ENCODE measurements at places on chromosomes 6 and 20.

DNA sequence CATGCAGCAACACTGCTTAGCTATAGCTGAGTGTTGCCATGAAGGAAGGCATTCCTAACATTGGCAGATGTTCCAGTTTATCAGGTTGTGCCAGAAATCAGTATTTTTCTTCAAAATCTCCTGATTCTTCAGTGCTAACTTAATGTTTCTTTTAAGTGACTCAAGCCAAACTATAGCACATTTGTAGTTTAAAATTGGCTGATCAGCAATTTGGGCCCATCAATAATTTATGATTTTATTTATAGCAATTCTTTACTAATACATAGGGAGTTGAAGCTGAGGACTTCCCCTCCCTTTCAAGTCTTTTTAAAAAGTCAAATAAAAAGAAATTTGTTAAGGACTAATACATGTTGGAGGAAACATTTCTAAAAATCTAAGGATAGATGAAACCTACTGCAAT, 383.8 kb upstream of the KHDRBS2 start:
- DNase-seq = no peak

DNA sequence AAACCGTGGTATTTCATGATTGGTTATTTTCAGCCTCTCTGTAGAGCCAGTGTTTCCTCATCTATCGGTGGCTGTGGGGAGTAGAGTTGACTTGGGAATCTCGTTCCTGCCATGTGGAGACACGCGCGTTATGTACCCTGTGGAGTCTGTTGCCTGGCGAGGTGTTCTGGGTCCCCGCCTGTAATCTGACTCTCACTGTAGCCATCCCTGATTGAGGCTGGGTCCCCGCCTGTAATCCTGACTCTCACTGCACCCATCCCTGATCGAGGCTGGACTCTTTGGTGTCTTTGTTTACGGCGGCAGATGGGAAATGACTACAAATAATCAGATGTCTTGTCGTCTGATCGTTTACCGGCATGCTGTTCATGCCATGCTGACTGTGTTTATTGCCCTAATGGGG, 153.9 kb downstream of the DTNBP1 start:
- no peak for DNase-seq

GRCh38 chr20:55667955-55668354, 337.4 kb downstream of the CBLN4 start:
- peak; percentile 1 for DNase-seq

GRCh38 chr6:16486661-16487060, 248.3 kb downstream of the GMPR start:
- no peak for DNase-seq

- DNase-seq = peak; percentile 76
Observed at GRCh38 chr6:167493976-167494697, 169.3 kb downstream of the TTLL2 start.

DNA sequence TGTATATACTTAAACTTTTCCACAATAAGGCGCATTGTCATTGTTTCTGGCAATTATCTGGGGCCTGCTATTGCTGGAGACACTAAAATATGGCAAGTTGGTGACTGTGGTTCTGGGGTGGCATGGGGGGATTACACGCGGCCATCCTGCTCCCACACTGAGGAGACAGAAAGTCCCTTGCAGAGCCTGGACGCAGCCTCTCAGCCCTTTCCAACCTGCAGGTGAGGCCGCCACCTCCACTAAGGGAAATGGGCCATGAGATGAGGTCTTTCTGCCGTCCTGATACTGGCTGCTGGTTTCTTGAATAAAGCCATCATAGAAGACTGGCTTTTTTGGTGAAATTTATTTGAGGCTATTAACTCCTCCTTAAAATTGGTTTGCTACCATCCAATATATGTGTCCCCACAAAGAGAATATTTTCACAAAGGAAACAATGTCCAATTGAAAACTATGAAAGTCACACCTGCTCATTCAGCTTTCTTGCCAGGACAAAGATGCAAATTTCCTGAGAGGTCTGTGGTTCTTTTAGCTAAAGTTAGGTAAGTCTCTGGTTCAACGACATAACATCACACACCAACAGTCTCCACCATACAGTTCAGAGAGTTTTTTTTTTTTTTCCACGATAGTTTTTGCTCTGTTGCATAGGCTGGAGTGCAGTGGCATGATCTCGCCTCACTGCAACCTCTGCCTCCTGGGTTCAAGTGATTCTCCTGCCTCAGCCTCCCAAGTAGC, 13.0 kb downstream of the TXNDC5 start:
- DNase-seq = no peak

DNA sequence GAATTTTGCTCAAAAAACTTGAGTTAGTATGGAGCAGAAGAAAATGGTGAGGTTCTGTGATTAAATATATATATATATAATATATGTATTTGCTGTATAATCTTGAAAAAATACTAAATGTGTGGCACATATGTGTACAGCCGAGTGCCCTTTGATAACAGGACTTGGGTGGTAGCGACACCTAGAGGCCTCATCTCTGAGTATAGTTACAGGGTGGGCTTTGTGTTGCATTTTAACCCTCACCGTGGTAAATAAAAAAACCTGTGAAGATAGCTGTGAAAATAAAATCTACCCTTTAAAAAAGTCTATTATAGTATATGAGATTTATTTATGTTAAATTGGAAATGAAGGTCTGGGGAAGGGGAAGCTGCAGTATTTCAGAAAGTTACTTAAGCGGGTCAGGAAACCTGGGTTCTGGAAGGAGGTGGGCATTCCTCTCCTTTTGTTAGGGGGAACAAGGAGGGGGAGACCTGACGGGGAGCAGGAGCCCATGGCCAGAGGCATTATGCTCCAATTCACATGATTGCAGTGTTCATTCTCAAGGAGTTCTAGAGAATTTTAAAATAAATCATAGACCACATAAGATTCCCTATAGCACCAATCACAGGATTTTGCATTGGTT, 82.7 kb downstream of the SH3BGRL2 start:
- DNase-seq = peak; percentile 59

DNA sequence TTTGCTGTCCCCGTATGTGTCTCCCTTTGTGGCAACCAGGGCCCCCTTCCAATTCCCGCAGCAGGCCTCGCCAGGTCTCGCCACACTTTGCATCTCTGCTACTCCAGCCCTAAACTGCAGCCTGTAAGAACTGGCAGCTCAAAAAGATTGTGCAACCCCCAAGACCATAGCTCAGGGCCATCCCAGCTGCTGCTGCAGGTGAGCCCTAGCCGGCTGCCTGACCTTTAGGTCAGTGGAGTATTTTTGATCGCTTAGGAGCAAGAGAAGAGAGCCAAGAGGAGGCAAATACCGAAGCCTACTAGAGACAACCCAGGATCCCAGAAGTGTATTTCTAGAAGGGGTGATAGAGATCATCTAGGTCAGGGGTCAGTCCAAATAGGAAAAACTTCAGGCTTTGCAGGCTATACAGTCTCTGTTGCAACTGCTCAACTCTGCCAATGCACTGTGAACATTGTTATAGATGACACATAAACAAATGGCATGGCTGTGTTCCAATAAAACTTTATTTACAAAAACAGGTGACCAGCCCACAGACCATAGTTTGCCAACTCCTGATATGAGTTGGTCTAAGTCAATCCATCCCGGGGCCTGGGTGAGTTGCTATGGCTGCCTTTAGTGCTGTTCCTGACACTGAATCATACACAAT, 138.4 kb downstream of the EYA2 start:
- DNase-seq = no peak

DNA sequence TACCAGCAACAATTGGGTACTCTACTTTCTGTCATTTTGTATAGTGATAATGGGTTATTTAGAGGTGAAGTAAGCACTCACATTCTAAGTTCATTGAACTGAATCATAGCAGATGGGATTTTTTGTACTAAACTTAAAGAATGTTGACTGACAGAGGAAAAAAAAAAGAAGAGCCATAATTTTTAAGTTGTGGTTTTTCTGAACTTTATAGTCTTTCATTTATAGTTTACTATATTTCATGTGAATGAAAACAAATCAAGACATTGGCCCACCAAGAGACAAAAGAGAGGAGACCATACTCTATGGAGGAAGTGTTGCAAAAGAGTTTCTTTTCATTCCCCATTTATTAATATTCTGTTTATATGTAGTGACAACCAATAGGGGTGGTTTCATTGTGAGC, 685.7 kb downstream of the BCKDHB start:
- no peak for DNase-seq

DNA sequence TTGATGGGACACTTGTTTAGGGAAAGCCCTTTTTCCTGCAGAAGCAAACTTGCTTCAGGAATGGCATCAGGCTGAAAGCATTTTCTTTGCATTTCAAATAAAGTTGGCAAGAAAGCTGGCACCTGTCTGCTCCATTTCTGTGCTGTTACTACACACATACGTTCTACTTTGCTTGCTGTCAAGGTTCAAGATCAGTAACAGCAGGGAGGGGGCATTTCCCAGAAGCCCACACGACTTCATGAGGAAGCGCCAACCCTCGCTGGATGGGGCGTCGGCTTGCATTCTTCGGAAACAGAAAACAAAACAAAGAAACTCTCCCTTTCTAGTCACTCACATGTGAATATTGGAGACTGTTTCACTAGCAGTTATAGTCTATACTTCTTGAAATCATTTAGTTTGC, 46.4 kb downstream of the AKAP12 start:
- DNase-seq = no peak

GRCh38 chr6:163820745-163821458, 406.4 kb downstream of the QKI start:
- peak; percentile 59 for DNase-seq

DNA sequence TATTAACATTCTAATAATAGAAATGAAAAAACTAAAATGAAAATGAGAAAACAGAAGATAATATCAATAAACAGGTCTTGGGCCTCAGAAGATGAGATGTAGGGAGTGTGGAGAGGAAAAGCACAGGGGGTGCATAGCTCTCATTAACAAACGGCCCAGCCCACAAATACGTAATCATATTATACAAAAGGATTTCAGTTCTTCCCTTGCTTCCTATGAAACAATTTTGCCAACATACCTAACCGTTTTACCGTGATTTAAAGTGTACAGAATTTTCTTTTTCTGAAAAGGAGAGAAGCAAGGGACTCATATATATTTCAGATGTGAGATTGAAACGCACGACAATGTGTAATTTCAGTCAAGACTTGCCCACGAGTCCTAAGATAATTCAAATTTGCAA, 136.0 kb downstream of the HFE start:
- no peak for DNase-seq

- DNase-seq = no peak
Observed at GRCh38 chr20:11090751-11091150, 417.0 kb upstream of the JAG1 start.

- no peak for DNase-seq
Observed at GRCh38 chr20:37316116-37316774, 26.8 kb downstream of the MANBAL start.

- DNase-seq = no peak
Observed at GRCh38 chr20:25023356-25023755, 30.8 kb upstream of the APMAP start.

DNA sequence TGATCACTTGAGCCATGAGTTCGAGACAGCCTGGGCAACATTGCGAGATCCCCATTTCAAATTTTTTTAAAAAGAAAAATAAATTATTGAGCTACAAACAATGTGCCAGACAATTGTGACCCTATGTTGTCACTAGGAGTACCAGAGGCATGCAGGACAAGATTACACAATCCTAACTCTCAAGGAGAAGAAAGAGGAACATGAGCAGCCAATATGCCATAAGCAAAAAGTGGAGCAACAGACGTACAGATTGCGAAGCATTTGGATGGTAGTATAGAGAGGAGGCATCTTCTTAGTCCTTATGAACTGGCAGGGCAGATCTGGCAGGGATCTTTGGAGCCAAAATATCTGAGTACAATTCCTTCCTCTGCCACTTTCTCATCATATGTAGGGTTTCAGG, 156.4 kb downstream of the OR2B2 start:
- no peak for DNase-seq

DNA sequence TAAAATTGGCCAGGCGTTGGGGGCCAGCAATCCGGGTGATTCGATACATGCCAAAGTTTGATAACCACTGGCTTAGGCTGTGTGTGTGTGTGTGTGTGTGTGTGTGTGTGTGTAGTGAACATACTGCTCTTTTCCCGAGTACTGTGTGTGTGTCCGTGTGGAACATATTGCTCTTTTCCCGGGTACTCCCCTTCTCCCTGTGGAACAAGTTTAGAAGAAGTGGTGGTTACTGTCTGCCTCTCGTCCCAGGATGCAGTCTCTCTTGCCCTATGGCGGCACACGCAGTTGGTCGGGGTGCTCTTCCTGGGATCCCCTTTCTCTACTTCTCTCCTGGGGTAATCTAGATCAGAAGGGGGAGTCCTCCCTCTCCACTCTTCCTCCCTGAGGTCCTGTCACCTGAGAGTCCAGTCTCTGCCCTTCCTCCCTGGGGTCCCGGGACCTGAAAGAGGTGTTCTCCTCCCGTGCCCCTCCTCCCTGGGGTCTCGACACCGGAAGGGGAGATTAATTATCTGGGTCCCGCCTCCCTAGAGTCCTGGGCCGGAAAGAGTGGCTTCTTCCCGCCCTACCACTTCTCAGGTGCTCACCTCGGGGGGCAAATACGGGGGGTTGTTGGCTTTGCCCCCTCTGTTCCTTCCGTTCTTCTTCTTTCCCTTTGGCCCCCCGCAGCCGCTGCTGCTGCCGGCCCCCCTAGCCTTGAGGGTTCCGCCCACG, 516 bp downstream of the GTPBP2 start:
- peak; percentile 73 for DNase-seq

DNA sequence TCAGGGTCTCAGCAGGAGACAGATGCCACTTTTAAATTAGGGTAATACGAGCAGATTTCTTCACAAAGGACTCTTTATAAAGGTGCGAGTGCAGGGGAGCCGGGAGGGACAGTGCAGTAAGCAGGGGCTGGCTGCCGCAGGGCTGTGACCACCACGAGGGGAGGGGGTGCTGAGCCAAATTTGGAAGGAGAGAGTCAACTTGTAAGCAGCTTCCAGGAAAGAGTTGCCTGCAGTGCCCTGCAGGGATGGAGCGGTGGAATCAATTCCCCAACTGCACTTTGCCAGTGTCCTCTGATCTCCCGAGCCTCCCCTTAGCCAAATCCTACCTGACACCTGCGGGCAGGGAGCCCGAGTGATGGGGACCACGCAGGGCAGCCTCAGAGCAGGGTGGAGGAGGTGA, 13.9 kb upstream of the CCDC167 start:
- DNase-seq = no peak

- peak; percentile 56 for DNase-seq
Observed at GRCh38 chr6:13427801-13428582, 59.4 kb downstream of the GFOD1 start.

GRCh38 chr20:64176971-64177370, 12.7 kb downstream of the MYT1 start:
- no peak for DNase-seq
